ENCODE measurements at places on chromosomes 4 and X.

DNA sequence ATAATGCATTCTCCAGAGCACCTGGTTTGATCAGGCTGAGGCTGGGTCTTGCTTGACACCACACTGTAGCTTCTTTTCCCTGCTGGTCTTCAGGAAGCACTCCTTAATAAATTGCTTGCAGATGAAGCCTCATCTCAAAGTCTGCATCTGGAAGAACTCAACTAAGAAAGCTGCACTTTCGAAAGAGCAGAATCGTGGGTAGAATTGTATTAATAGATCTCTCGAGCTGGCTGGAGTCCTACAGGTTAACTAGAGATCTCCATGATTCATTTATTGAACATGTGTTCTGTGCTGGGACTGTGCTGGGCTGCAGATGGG is 152.7 kb downstream of the STK32B start:
- DNase-seq = no peak

DNA sequence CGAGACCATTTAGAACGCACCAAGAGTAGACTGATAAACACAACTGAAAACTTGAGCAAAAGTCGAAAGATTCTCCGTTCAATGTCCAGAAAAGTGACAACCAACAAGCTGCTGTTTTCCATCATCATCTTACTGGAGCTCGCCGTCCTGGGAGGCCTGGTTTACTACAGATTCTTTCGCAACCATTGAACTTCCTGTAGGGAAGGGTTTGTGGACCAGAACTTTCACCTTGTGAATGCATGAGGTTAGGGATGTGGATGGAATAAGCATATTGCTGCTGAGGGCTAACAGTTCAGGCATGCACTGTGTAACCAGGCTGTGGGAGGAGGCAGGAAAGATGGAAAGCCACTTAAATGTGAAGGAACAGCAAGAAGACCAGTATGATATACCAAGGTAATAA is 20.9 kb upstream of the ING2 start:
- DNase-seq = no peak

DNA sequence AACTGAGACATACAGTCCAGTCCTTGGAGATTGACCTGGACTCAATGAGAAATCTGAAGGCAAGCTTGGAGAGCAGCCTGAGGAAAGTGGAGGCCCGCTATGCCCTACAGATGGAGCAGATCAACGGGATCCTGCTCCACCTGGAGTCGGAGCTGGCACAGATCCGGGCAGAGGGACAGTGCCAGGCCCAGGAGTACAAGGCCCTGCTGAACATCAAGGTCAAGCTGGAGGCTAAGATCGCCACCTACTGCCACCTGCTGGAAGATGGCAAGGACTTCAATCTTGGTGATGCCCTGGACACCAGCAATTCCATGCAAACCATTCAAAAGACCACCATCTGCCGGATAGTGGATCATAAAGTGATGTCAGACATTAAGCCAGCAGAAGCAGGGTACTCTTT is 20.4 kb upstream of the FRMPD3 start:
- DNase-seq = peak; percentile 33

- DNase-seq = no peak
Observed at GRCh38 chrX:81301877-81302276, 100.0 kb downstream of the SH3BGRL start.

- peak; percentile 43 for DNase-seq
Observed at GRCh38 chrX:41759817-41760216, 35.8 kb downstream of the GPR82 start.

GRCh38 chr4:153064571-153064970 is 128.4 kb downstream of the FHDC1 start:
- no peak for DNase-seq

DNA sequence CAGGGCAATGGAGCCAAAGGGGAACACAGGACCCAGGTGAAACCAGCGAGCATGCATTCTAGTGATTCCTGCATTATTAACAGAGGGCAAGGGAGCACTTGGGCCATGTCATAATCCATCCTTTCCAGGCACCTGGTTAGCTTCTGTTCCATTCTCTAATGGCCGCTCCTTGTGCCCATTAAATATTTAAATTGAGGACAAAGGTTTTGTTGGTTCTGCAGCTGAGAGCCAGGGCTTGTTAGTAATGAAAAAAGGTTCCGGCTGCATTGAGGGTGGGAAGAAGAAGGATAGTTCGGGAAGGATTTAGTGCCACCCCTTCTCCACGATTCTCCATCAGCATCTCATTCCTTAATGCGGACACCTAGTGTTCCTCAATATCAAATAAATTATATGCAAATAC is 13.6 kb downstream of the SOD3 start:
- DNase-seq = no peak

GRCh38 chr4:15605537-15605936 is 49.6 kb downstream of the FBXL5 start:
- DNase-seq = no peak

DNA sequence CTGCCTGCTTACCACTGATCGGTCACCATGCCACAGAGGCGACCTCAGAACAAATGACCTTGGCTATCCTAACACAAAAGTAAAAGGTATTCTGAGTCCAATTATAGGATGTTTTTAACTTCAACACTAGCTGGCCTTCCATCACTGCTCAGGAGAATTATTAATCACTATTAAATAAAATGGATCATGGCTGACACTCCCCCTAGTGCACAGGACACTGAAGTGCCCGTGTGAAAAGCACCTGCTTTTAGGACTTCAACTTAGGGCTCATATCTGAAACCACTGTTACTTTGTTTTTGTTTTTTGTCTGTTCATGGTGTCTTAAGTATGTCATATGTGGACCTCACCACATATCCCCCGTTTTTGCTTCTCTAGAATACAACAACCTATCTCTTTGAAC is 33.9 kb downstream of the STX18 start:
- DNase-seq = peak; percentile 12

- DNase-seq = no peak
Observed at GRCh38 chrX:21963731-21964405, 23.4 kb downstream of the SMS start.

DNA sequence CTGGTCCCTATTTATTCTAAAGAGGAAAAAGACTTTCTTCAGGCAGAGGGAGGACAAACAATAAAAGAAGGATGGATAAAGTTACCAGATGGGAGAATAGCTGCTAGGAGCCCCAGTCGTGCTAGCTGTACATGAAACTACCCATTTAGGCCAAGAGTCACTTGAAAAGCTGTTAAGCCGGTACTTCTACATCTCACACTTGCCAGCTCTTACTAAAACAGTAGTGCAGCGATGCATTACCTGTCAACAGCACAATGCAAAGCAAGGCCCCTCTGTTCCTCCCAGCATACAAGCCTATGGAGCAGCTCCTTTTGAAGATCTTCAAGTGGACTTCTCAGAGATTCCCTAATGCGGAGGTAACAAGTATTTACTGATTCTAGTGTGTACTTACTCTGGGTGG is 1138.8 kb downstream of the ARAP2 start:
- DNase-seq = no peak

DNA sequence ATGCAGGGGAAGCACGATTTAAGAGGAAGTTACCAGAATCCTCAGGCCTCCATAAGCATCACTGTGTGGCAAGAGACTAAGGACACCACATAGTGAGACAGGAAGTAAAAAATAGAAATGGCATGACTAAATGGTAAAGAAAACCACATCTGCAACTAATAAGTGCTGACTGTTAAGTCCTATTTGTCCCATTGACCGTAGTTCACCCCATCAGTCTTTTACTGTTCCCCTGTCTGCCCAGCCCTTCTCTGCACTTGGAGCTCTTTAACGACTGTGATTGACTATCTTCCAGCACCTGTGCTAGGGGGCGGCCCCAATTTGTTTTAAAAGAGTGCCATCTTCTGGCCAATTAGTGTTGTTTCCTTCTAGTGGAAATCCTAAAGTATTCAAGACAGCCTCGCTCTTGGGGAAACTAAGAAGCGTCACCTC is 94.2 kb downstream of the MAOA start:
- DNase-seq = peak; percentile 59

GRCh38 chr4:79854856-79855502 is 218.1 kb downstream of the ANTXR2 start:
- no peak for DNase-seq

DNA sequence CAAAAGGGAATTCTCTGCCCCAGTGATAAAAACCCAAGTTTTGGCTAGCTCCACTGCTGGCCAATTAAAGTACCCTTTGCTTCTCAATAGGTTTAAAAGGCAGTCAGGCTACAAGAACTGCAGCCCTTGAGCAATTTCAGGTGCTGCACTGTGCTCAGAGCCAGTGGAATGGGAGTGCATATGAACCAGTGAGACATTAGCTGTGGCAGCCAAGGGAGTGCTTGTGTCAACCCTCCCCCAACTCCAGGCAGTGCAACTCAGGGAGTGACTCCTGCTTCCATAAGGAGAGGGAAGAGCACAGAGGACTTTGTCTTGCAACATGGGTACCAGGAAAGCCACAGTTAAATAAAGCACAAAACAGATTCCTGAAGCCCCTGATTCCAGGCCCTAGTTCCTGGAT is 61.6 kb upstream of the VAMP7 start:
- no peak for DNase-seq

DNA sequence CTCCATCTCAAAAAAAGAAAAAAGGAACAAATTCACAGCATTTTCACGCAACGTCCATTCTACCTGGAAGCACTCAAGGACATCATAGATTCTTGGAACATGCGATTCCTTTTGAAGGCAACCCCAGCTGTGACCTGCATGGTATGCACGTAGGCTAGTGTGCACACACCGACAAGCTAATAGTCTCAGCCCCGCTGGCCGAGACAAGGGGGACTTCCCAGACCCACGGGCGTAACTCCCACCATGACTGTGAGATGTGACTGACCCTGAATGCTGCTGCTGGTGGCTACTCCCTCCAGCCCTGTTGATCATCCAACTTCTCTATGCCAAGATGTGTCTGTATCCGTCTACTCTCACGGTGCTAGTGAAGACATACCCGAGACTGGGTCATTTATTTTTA is 78.3 kb downstream of the CRLF2 start:
- DNase-seq = no peak

DNA sequence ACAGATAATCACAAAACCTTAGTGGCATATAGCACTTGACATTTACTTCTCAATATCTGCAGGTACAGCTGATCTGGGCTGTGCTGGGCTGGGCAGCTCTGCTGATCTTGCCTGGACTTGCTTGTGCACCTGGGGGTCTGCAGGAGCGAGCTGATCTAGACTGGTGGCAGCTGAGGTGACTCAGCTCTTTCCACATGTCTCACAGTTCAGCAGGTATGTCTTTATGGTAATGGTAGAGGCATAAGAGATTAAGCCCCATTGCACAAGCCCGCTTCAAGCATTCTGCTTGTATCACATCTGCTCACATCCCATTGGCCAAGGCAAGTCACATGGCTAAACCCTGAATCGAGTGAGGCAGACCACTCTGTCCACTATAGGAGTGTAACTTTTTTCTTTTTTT is 506.7 kb downstream of the BCOR start:
- DNase-seq = no peak

DNA sequence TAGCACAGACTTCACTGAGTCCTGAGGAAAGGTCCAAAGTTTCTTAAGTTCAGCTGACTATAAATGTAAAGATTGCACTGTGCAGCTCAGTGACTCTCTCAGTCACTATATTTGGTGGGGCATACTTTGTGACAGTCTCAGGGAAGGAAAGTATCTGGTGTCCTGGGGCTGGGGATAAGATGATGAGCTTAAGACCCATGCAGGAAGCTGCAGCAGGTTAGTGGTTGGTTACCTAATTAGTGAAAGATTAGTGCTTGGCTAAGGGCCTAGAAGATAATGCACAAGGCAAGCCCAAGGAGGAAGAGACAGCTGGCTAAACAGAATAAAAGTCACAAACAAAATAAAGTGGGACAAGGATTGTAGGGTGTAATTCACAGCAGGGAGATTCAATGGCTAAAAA is 25.4 kb upstream of the SLITRK4 start:
- no peak for DNase-seq

GRCh38 chr4:102598086-102598761 is 97.1 kb downstream of the NFKB1 start:
- peak; percentile 65 for DNase-seq

GRCh38 chr4:85556283-85556682 is 81.3 kb downstream of the ARHGAP24 start:
- no peak for DNase-seq

DNA sequence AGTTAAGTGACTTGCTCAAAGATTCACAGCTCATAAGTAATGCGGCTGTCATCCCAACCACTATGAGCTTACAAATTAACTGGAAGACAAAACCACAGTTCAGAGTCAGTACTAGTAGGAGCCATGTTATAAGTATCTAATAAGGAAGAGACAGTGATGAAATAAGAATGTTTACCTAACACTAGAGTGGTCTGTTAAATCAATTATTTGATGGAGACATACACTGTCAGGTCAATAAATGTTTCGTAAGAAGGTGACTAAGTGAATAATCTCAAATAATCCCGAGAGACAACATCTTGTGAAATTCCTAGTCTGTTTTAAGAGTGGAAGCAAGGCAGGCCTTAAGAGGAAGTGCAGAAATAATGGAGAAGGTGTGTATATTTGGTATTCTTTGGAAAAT is 25.8 kb upstream of the AMELX start:
- DNase-seq = no peak

DNA sequence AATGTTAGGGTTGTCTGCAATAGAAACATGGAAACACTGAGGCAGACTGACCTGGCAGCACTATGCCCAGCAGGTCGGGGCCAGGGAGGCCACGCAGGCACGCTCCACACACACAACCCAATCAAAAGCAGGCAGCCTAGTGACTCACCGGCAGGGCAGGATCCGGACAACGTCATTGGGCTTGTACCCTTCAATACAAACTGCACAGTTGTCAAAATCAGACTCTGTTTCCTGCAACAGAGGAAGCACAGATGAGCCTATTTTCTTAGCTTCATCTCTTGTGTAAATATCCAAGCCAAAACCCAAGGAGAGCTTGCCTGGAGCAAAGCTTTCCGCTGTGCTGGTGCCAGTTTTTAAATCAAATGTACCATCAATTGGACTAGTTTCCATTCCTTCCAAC is 185.8 kb downstream of the RNF150 start:
- DNase-seq = no peak

DNA sequence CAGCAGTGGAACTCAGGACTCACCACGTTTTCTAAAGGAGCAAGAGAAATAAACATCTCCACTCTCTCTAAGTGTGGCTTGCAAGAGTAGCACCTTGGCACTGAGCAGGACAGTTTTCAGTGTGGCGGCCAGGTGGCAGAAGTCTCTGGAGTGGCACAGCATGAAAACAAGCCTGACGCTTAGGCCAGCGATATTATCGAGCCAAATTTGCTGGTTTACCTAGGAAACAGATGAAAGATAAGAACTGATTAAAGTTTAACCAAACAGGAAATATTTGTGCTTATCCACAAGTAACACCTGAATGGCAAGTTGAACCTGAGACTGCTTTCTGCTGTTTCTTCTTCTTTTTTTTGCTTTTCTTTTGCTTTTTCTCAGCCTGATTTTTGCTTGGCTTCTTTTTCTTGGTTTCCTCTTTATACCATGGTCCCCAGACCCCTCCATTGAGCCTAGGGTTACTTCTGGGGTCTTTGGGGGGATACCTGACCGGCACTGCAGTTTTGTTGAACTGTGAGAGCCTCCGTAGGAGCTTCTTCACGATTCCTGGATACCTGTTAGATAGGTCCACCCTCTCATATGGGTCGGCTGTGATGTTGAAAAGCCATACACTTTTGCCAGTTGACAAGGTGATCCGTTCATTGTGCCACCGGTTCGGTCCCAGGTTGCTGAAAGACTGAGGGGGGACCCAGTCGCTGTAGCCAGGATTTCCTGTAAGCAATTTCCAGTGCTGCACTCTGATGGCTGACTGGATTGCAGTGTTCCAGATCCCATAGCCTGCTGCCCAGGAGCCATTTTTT is 77.3 kb downstream of the ARSJ start:
- DNase-seq = peak; percentile 80

Data from CD4-positive, alpha-beta T cell treated with Interleukin-21 for 1 hour (primary cell).